Ecto neural progenitor cell (in vitro differentiated cells): ENCODE measurements at places on chromosomes 7 and 10.

DNA sequence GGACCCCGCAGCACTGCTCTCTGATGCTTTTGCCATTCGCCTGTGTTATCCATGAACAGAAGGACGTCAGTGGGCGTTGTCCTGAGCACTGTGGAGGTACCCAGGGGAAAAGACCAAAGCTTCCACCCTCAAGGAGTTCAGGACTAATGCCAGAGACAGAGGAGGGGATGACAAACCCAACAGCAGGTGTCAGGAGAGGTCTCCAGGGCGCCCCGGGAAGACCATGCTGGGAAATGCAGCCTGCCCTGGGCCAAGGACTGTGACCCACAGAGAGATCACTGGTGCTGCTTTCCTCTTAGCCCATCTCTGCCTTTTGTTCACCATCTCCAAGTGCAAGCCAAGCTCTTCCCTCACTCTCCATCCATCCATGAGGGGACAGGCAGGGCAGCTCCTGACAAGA lies 166.8 kb upstream of the PFKP start:
- no peak for DNase-seq

DNA sequence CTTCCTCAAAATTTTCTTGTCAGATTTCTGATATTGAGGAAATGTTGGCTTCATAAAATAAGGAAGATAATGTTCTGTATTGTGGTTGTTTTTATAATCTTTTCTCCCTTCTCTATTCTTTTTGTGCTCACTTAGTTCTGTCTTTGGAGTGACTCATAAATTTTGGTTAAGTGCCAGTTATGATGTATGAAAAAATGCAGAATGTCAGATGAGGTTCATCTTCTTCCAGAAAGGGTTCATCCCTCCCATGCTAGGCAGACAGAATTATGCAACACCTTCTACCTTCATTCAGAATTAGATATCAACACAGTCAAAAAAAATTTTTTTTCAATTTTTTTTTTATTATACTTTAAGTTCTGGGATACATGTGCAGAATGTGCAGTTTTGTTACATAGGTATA lies 36.6 kb upstream of the CYP2C19 start:
- no peak for DNase-seq

GRCh38 chr7:94173436-94173835 lies 169.3 kb upstream of the BET1 start:
- DNase-seq, result no peak

GRCh38 chr7:4170997-4171786 lies 510.9 kb upstream of the FOXK1 start:
- DNase-seq, result no peak

GRCh38 chr10:94077042-94077441 lies 83.3 kb downstream of the PLCE1 start:
- DNase-seq, result no peak

DNA sequence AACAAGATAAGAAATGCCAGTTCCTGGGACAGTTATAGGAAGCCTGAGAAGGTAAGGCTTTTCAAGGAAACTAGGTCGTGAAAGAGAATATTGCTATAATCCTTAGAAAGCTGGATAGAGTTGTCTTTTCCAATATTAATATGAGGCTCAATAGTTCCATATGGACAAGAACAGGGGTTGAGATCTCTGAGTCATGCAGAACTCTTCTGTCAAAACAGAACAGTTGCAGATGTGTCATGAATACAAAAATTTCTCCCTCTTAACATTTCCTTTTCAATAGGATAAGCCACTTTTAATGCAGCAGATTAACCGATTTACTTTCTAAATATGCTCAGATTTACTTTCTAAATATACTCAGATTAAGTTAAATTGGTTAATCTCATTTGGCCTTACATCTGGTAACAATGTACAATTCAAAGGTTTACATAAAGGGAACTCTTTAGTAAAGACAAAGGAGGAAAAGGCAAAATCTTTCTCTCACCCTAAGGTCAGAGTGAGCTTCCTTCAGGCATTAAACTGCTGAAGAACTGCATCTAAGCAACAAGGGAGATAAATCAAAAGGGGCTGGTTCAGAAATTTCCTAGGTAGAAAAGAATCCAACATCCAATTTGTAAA lies 104.7 kb upstream of the PCDH15 start:
- no peak for DNase-seq

DNA sequence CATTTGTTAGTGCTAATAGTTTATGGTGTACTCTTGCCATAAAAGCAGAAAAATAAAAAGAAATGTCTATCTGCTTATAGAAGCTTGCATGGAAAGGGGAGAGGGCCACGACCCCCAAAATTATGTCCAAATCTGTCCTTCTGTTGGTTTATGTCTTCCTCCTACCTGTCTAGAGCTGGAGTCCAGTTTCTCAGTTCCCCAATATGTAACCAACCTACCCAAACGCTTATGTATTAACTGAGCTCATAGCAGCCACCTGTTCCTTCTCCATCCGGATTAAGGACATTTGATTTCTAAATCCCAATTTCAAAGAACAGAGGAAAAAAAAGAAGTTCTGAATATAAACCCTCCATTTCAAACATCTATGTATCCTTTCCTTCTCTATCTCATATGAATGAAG lies 30.3 kb upstream of the TPK1 start:
- no peak for DNase-seq

DNA sequence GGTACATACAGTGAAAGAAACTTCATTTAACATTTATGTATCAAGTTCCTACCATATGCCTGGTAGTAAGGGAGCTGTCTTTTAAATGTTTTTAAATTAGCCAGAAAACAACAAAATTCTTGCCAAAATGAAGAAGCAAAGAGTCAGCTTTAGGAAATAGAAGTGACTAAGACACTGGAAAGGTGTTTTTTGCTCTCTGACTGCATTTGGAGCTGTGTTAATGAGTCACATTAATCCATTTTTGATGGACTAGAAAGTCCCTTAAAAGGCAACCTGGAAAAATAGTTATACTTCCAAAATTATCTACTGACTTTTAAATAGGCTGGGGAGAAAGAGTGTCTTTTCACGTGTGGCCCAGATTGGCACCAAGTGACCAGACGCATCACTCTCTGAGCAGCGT lies 3.9 kb upstream of the COL17A1 start:
- no peak for DNase-seq

GRCh38 chr7:151542606-151543130 lies 23.0 kb upstream of the RHEB start:
- DNase-seq, result no peak

GRCh38 chr7:20217193-20217948 lies at the start of gene MACC1:
TSS of gene MACC1 (minus strand) at chr7:20217384. CDS start at chr7:20161862, 55,522 bp downstream.
- peak; percentile 55 for DNase-seq
